ENCODE measurements at places on chromosomes 2 and 18.

GRCh38 chr2:170006587-170007325 is 171.2 kb upstream of the MYO3B start:
- no peak for DNase-seq

GRCh38 chr2:6341588-6342129 is 524.0 kb downstream of the CMPK2 start:
- no peak for DNase-seq

GRCh38 chr18:42338683-42339082 is 383.6 kb downstream of the PIK3C3 start:
- DNase-seq = no peak

GRCh38 chr2:233593201-233593600 is 24.2 kb upstream of the UGT1A8 start:
- DNase-seq = no peak

GRCh38 chr2:85191157-85191556 is 58.0 kb downstream of the TCF7L1 start:
- DNase-seq = no peak

GRCh38 chr2:44097322-44097907 is 71.3 kb upstream of the PPM1B start:
- DNase-seq = no peak

- DNase-seq = no peak
These were observed 133.8 kb upstream of the ACVR2A start for GRCh38 chr2:147711031-147711430.
